Lung microvascular endothelial cell (primary cell): ENCODE measurements at places on chromosomes 11 and 22.

DNA sequence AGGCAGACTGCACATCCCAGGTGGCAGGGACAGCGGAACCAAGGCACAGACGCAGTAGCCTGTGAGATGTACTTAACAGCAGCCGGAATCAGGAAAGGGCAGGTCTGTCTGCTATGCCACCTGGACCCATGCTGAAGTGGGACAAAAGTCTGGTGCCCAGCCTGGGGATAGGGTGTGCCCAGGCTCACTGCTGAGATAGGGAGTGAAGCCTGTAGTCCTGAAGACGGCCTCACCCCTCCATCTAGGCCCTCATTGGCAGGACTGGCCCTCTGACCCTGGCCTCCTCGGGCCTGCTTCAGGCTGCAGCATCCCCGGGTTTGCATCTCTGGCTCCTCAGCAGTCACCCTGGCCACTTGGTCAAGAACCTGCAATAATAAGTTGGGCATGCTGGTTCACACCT lies 32.4 kb upstream of the TSKU start:
- DNase-seq, result no peak

GRCh38 chr22:24405631-24406321 lies 21.6 kb upstream of the ADORA2A start:
- no peak for DNase-seq

DNA sequence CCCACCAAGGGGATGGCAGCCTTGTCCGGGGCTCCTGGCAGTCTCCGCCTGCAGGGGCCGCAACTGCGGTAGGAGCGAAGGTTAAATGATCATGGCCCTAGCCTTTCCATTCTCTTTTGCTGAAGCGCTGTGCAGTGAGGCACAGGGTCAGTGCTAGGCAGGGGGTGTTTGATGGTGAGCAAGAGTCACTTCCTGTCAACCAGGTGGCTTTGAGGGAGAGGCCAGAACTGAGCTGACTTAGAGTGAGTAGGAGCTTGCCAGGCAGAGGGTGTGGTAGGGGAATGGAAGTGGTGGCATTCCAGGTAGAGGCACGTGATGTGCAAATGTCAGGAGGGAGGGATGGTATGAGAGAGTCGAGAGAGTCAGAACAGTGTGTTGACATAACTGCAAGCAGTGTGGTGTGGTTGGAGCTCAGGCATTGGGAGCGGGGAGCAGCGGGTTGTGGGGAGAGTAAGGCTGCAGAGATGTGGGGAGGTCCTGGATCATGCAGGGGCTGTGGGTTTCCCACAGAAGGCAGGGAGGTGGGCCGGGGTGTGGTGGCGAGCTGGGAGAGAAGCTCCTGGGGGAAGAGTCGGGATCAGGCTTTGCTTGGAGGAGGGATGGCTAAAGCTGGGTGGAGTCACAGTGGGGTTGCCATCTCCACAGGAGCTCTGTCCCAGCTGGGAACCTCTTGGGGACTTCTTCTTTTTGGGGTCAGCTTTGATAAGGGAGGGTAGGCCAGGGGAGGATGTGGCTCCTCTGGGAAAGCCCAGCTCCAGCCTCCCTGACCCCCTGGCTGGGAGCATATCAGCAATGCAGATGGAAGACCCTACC lies 33.3 kb downstream of the AMPD3 start:
- no peak for DNase-seq

- DNase-seq, result no peak
These were observed 14.6 kb downstream of the SPECC1L start for GRCh38 chr22:24285245-24285644.

DNA sequence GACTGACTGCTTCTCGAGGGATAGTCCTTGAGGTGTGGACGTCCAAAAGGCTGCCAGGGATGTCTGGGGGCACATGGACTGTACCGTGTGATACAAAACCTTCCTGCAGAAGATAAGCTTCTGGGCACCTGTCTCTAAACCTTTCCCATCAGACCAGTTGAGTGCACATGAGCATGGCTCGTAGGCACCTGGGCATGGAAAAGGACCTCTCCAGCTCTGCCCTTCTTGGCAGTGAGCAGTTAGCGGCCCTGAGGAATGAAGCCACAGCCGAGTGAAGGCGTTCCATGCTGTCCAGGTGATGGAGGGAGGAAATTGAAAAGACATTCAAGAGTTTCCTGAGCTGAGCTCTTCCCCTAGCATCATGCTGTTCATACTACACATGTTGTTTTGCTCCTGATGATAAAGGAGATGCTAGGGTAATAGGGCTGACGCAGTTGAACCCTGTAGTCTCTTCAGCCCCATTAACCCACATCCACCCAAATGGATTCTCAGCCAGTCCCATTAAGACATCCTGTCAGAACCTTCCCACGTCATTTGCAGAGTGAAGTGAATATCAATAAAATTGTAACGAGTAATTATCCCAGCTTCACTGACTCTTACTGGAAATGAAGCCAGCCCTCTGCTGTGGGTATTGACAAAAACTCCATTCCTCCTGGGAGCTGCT lies 138.6 kb downstream of the KIRREL3 start:
- no peak for DNase-seq

GRCh38 chr22:38623351-38623750 lies 32.8 kb downstream of the FAM227A start:
- no peak for DNase-seq

- DNase-seq, result no peak
These were observed 47.5 kb downstream of the MORC2 start for GRCh38 chr22:30921108-30921507.

GRCh38 chr11:77559686-77560401 lies 29.9 kb upstream of the AQP11 start:
- peak; percentile 68 for DNase-seq

DNA sequence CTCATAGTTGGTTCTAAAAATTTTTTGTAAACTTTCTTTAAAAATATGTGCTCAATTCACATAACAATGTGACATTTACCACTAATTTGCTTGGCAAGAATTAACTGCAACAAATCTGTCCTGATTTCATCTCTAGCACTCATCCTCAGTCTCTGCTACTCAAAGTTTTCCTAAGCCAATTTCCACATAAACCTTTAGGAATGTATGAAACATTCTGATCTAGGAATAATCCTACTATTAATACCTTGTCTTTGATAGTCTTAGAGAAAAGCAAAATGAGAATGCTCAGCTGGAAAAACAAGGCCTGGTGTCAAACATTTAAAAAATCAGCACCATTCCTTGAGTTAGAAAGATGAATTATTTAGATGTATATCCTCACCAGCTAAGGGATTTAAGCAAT lies 114.3 kb downstream of the CD44 start:
- no peak for DNase-seq

DNA sequence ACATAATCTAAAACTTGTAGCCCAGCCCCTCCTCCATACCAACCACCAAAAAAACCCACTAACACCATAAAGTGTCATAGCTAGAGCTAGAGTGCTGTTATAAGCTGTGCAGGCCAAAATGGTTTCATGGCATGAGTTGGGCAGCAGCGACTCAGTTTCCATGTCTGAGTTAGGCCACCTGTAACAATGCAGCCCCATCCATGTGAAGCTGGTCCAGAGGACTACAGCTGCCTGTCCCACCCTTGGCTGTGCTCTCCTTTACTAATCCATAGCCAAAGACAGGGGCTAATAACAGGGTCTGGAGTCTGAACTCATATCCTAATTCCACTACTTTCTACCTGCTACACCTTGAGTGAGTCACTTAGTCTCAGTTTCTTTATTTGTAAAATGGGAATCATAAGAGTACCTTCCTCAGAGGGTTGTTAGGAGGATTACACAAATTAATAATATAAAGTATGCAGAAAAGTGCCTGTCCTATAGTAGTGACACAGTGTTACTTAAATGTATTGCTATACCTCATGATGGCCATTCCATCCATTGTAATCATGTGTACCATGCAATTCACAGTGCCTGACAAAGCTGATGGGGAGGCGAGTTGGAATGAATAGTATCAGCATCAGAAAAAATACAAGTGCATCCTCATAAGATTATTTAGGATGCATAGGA lies 20.6 kb downstream of the KCNQ1OT1 start:
- DNase-seq, result no peak
